ENCODE measurements at places on chromosomes 4 and X.
A peak's percentile ranks its signal among the peaks of the same experiment; 100 is the strongest.

GRCh38 chrX:21990832-21991231, 41.3 kb upstream of the PHEX start:
- peak; percentile 19 for DNase-seq

DNA sequence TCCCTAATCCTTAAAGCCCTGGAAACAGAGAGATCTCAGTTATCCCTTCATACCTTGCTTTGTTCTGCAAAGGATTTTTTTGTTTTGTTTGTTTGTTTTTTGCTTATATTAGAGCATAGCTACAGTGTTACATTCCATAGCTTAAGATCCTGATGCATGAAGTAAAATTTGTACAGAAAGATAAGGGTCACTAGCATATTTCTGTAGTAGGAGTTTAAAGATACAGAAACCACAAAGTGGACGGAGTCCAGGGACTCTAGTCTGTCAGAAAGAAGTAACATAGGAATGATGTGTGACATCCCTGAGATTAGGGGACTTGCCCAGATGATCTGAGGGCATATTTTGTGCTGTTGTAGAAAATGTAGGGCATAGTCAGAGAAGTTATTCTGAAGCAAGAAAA, 151.9 kb upstream of the PLAC1 start:
- DNase-seq, result no peak

GRCh38 chrX:65993915-65994460, 45.9 kb downstream of the VSIG4 start:
- DNase-seq, result no peak

DNA sequence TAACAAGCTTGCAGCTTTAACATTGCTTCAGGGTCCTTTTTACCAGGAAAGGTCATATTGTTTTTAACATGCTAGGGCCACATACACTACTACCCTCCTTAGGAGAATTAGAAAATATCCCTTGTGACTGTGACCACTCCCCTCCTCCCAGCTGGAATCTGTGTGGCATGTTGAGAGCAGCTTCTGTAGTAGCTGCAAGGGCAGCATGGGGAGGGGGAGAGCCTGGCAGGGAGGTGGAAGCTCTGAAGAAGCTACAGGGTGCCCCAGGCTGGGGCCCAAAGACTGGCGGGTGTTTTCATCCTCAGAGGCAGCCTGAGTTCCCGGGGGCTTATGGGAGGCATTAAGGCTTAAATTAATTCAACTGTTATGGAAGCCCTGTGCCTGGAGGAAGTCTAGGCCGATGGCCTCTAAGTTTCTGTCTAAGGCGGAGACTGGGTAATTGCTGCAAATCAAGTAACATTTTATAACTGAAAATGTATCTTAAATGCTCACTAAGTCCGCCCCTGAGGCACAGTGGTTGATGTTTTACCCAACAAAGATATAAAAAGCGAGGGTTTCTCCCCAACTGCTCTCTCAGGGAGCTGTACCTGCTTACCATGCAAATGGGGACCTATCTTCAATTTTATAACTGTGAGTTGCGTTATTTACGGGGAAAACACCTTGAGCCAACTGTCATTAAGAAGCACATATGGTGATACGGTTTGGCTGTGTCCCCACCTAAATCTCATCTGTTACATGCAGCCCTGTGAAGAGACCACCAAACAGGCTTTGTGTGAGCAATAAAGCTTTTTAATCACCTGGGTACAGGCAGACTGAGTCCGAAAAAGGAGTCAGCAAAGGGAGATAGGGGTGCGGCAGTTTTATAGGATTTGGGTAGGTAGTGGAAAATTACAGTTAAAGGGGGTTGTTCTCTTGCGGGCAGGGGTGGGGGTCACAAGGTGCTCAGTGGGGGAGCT, 37.4 kb upstream of the STS start:
- DNase-seq, result no peak

- DNase-seq, result no peak
Observed at GRCh38 chr4:145939441-145939750, 773 bp upstream of the ZNF827 start.

DNA sequence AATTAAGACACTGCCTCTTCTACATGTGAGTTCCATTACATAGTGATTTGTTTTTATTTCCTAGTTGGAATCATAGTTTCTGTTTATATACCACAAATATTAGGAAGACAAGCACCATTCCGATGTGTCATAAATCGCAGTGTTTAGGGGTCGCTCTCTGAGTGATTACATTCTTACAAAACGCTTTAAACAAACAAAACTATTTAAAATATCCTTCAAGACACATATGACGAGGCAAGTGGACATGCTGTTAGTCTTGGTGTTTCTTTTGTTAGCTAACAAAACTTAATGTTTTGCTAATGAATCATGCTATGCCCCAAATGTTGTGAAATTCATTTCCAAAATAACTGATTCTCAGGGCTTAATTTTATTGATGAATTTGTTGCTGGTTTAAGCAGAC, 1219.3 kb upstream of the PRKX start:
- DNase-seq, result no peak

- DNase-seq, result no peak
Observed at GRCh38 chr4:98481167-98481566, 177.2 kb downstream of the TSPAN5 start.

- peak; percentile 65 for DNase-seq
Observed at GRCh38 chr4:1720163-1720983, 750 bp downstream of the TMEM129 start.

GRCh38 chrX:46777971-46778810, 19.3 kb upstream of the SLC9A7 start:
- no peak for DNase-seq

- no peak for DNase-seq
Observed at GRCh38 chr4:187668526-187669082, 327.0 kb upstream of the ZFP42 start.

DNA sequence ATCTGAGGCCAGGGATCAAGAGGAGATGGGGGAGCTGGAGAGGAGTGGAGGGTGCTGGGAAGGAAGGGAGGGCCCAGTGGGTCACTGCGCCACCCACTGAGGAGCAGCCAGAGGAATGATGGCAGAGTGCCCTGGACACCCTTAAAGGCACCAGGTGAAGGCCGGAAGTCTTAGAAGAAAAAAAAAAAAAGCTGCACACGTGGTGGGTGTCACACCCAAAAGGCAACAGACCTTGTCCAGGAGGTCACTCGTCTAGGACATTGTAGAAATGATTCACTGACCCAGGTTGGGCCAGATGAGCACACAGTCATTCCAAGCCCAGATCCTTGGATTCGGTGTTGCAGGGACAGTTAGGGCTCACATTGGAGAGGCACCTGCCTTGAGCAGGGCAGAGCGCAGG, 93.5 kb upstream of the TRIM2 start:
- DNase-seq, result no peak

GRCh38 chr4:185754961-185755360, 57.0 kb downstream of the SORBS2 start:
- no peak for DNase-seq

GRCh38 chr4:150714462-150715438, 132.8 kb downstream of the MAB21L2 start:
- no peak for DNase-seq

DNA sequence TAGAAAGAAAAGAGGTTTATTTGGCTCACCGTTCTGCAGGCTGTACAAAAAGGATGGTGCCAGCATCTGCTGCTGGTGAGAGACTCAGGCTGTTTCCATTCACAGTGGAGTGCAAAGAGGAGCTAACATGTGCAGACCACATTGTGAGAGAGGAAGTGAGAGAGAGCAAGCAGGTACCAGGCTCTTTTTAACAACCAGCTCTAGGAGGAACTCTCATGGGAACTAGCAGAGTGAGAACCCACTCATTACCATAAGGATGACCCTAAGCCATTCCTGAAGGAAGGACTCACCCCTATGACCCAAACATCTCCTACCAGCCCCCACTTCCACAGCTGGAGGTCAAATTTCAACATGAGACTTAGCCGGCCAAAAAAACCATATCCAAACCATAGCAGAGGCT, 158.6 kb upstream of the ADGRL3 start:
- DNase-seq, result peak; percentile 3

DNA sequence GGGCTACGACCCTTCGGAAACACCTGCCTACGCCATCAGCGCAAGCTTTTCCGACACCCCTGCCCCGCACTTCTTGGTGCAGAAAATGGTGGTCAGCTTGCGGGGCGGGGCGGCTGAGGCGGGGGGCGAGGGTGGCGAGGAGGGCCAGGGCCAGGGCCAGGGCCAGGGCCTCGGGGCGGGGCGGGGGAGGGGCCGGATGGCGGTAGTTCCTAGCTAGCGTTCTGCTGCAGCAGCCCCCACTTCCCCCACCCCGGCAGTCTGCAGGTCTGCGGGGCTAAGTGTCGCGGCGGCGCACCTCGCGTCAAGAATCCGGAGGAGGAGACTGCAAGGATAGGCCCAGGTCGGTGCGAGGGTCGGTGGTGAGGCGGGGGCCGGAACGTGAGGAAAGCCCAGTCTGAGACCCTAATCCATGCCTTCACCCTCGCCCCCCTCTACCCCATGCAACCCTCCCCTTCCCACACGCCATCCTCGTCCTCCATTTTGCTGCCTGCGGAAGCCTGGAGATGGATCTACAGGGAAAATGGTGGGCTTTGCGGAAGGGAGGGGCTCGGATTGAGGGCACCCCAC, 600 bp downstream of the BEX4 start:
- DNase-seq, result no peak

DNA sequence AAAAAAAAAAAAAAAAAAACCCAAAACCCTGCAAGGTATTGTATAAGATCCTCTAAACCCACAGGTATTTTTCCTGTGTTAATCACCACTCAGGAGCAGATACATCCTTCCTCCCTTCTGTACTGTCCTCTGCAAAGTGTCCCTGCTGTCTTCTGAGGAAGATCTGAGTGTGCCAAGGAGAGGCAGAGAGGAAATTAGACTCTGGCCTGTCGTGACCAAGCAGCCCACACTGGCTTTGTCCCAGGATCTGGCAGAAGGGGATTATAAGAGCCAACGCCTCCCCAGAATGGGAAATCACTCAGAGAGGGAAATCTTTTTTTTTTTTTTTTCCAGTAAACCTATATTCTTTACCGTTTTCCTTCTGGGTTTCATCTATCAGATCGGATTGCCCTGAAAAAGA, 39.6 kb downstream of the PTCHD1 start:
- DNase-seq, result no peak

DNA sequence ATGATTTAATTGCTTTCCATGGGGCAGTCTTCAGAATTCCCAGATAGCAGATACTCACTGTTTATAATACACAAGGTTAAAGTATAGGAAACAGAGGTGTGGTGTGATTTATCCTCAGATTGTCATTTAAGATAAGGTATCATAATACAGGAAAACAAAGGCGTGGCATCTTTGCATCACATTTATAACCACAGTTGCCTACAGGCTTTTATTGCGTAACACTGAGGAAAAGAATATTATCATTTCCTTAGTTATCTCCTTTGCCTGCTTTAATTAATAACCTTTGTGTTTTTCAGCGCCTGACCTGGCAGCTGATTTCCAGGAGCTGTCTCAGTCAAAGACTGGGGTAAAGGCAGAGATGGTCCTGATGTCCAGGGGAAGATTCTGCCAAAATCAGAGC, 68.8 kb downstream of the SSX7 start:
- DNase-seq, result no peak

- no peak for DNase-seq
Observed at GRCh38 chrX:135421932-135422809, at the start of gene SMIM10L2A. Gene SMIM10L2A, plus strand, starts transcription at chrX:135421944. Its CDS starts 188 bp downstream, at chrX:135422132.

DNA sequence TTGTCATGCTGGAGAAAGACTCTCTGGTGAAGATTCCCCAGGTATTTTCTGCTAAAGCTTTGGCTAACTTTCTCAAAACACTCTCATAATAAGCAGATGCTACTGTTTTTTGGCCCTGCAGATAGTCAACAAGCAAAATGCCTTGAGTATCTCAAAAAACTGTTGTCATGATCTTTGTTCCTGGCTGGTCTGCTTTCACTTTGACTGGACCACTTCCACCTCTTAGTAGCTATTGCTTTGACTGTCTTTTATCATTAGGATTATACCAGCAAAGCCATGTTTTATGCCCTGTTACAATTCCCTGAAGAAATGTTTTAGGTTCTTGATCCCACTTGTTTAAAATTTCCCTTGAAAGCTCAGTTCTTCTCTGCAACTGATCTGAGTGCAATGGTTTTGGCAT, 231.5 kb downstream of the SLC7A11 start:
- no peak for DNase-seq

GRCh38 chrX:81367291-81367690, 165.4 kb downstream of the SH3BGRL start:
- no peak for DNase-seq

DNA sequence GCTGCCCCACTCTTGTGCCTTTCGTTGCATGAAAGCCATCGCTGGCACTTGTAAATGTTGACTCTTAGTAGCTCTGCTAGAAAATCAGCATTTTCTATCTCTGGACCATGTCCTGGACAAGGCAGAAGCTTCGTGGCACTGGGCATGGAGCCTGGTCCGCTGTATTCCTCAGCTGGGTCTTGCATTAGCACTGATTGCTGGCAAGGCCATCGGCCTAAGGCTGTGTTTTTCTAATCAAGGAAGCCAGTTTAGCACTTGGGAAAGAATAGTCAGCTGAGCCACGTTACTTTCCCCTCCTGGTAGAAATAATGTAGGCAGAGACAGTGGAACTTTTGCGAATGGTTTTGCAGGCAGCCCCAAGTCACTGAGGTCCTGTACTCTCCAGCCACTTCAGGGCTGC, 180.2 kb upstream of the EOLA2 start:
- no peak for DNase-seq

- no peak for DNase-seq
Observed at GRCh38 chr4:123244137-123244536, 152.5 kb upstream of the SPRY1 start.

Data from HL-60 (cell line).